ENCODE measurements at places on chromosomes 16 and 17. TPM values are rescaled to one million over a fixed set of nuclear protein-coding genes. Genes with fewer than 3 reads are reported as not detected.

The MRPL12 gene
- 11.6 TPM for total RNA-seq

The ANKRD40CL gene
- not detected for total RNA-seq

The TVP23A gene
- total RNA-seq, result not detected

The AIPL1 gene
- under 0.01 TPM for total RNA-seq

The TPSG1 gene
- not detected for total RNA-seq

The IL34 gene
- total RNA-seq, result 2.0 TPM

The CXCL16 gene
- total RNA-seq, result 12.7 TPM

The C1QBP gene
- 394 TPM for total RNA-seq

The HOXB4 gene
- total RNA-seq, result not detected

The EFCAB13 gene
- 5.1 TPM for total RNA-seq

The ARHGAP23 gene
- 18.1 TPM for total RNA-seq

The FAM171A2 gene
- 0.90 TPM for total RNA-seq

The SOST gene
- not detected for total RNA-seq

The CLUH gene
- total RNA-seq, result 41.3 TPM

The CRK gene
- total RNA-seq, result 152 TPM

The VPS35 gene
- 53.6 TPM for total RNA-seq

The IRF8 gene
- not detected for total RNA-seq

The IL21R gene
- total RNA-seq, result not detected

The TMEM256 gene
- total RNA-seq, result 67.7 TPM

The SCGB1C2 gene
- not detected for total RNA-seq

The WNT9B gene
- total RNA-seq, result not detected

The UNC13D gene
- 17.0 TPM for total RNA-seq

The PARD6A gene
- total RNA-seq, result 4.4 TPM

The SOX8 gene
- total RNA-seq, result under 0.01 TPM

The RHBDL3 gene
- total RNA-seq, result not detected

The ZFP90 gene
- 21.5 TPM for total RNA-seq

The CDH8 gene
- total RNA-seq, result 2.6 TPM

The C16orf92 gene
- not detected for total RNA-seq

The KRT20 gene
- total RNA-seq, result not detected

The HOXB6 gene
- total RNA-seq, result not detected

The ENO3 gene
- total RNA-seq, result 0.51 TPM
